Posterior cingulate gyrus (tissue), 11 donors: ENCODE measurements at places on chromosomes 6 and 20.
A peak's percentile ranks its signal among the peaks of the same experiment; 100 is the strongest.

DNA sequence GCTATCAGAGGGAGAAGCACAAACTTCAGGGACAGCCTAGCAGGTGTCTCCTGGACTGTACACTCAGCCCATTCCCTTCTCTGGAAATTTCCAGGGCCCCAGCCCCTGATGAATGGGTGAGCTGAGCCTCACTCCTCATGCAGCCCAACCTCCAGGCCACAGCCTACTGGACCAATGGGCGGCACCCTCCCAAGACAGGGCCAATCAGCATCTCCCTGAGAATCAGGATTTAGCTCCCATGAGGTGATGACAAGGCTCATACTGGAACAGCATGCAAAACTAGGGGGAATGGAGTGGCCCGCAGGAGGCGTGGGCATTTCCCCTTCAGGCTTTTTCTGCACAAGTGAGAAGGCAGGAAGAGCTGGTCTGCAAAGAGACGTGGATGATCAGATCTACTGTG lies 29.0 kb downstream of the NFATC2 start:
- DNase-seq, result no peak

DNA sequence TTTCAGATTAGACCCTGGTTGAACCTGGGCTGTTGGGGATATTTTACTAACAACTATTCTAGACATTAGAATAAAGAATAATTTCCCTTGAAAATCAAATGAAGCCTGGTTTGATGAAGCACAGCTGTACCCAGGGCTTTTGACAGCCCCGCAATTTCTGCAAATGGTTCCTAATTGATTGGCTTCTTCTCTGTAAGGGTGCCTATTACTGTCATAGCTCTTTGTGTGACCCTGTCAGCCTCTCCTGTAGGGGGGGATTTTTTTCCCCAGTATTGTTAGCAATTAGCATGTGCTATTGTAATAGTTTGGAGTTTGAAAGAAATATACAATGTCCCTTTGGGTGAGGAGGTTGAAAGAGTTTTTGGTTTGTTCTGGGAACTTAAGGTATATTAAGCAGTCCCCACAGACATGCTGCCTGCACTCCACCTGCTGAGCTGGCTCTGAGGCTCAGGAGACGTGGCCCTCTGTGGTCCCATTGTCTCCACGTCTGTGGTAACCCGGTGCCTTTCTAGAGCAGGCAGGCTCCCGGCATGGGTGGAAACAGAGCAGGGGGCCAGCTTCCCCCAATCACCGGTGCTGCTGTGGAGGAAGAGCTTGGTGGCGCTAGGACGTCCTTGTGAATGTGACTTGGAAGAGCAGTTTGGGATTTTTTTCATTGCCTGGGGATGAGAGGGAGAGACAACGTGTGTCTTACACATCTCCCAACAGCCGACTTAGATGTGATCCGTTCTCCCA lies 47.3 kb upstream of the CLDN20 start:
- DNase-seq, result peak; percentile 48

DNA sequence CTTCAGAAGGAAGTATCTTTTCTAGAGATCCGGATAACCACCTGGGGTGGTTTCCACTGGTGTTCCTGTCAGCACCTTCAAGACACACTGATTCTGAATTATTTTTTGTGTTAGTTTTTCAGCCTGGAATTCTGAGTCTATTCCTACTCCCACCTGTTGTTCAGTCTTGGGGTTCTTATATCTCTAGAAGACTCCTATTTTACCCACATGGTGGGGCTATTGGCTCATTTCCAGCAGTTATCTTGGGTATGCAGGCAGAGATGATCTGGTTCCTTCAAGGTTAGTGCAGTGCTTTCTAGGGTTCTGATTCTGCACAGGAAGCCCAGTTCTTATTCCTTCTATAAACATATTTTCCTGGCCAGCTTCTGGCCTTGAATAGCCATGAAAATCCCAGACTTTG lies 175.6 kb upstream of the PDE7B start:
- no peak for DNase-seq

DNA sequence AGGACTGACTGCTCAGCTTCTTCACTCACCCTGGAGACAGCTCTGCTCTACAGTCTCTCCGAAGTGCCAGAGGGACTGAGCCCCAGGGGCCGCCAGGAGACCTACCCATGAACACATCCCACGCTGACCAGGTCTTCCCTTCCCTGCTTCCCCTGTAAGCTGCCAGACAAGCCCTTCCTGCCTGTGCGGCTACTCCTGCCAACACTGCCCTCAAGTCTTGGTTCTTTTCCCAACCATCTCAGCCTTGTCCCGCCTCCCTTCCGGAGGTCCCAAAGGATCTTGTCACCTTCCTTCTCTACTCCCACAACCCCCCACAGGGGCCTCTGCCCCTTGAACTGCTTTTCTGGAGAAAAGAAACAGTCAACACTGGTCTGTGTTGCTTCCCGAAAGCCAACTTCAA lies 15.0 kb downstream of the CPNE5 start:
- no peak for DNase-seq

DNA sequence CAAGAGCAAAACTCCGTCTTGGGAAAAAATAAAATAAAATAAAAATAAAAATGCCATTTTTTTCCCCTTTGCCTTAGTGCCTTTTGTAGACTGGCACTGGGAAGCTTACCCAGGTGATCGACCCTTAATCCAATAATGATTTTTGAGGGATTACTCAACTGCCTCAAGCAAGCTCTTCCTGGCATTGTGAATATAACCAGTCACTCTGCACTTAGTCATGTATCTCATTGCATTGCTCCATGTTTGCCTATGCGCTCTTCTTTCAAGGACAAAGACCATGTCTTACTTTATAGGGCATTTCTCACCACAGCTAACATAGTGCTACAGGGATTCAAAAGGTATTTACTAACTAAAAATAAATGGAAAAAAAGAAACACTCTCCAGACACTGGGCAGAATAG lies 13.0 kb downstream of the GFOD1 start:
- DNase-seq, result no peak

DNA sequence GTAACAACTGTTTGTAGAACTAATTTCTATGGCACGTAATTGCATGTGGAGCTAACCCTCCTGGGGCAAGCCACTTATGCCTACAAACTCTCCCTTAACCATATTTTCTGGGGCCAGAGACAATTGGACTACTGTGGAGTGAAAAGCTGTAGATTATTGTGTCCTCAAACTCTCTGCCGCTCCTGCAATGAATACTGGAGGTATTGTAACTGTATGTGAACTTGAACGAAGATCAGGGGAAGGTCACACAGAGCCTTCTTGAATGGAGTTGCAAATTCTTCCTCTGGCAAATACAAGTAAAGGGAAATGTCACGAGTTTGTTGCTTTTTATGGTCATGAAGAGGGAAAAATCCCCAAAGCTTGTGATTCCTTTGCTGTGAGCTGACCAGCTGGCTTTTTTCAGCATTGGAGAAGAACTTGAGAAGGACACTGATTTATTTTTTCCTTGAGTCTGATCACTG lies 18.2 kb downstream of the AKAP12 start:
- DNase-seq, result no peak

- DNase-seq, result no peak
Measured at GRCh38 chr20:51380401-51381385, 161.8 kb downstream of the NFATC2 start.

- no peak for DNase-seq
Measured at GRCh38 chr6:142014515-142014914, 118.2 kb upstream of the GJE1 start.

GRCh38 chr6:70376628-70377027 lies 36.7 kb upstream of the FAM135A start:
- DNase-seq, result no peak

DNA sequence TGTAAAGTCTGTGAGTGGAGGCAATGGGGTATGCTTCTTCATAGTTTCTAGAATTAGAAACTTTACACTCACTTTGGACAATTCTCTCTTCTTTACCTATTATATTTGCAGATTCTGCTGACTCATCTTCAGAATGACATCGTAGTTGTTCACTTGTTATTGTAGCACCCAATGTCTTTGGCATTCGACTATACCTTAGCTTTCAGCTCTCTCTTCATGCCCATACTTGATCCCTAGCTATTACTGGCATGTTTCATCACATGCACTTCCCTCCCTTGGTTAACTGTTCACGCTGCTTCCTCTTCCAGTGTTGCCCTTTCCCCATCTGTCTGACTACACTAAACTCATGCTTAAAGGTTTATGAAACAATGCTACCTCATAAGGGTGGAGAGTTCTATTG lies 298.1 kb upstream of the TCF21 start:
- DNase-seq, result no peak

DNA sequence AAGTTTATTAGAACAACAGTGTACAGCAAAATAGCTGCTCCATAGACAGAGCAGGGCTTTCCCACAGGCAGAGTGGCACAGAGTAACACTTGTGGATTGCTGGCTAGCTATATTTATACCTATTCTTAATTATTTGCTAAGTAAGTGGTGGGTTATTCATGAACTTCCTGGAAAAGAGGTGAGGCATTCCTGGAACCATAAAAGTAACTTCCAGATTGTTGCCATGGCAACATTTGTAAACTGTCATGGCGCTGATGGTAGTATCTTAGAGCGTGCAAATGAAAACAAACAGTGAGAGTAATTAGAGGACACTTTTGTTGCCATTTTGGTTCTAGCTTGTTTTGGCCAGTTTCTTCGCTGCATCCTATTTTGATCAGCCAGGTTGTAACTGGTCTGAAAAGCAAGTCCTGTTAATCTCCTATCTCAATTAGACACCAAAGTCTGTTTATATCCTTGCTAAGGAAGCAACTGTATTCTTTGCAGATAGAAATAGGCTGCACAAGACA lies 23.9 kb downstream of the DEFB114 start:
- DNase-seq, result no peak

DNA sequence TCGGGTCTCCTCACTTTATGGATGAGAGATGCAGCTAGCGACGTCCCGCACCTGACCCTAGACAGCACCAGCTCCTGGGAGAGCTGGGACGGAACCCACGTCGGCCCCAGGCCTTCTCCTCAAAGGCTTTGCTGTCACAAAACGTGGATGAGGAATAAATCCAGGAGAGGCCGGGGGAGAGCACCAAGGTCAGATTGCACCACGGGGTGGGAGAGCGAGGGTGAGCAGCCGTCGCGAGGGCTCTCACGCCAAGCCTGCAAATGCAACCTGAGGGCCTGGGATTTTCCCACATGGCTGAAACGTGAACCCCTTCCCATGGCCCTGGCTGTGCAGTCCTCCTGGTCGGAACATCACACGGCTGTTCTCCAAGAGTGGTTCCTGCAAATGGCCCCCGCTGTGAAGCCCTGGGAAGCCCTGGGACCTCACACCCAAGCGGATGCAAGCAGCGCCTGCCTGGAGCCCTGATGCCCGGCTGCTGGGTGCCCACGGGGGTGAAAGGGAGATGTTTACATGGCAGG lies 45.3 kb downstream of the DLL1 start:
- no peak for DNase-seq

- no peak for DNase-seq
Measured at GRCh38 chr20:10129749-10130148, 88.9 kb upstream of the SNAP25 start.

GRCh38 chr6:136952714-136953260 lies 30.7 kb downstream of the SLC35D3 start:
- no peak for DNase-seq

- no peak for DNase-seq
Measured at GRCh38 chr6:78243519-78243918, 590.7 kb downstream of the MEI4 start.

GRCh38 chr20:62409931-62410745 lies 3.1 kb upstream of the CABLES2 start:
- DNase-seq, result no peak

DNA sequence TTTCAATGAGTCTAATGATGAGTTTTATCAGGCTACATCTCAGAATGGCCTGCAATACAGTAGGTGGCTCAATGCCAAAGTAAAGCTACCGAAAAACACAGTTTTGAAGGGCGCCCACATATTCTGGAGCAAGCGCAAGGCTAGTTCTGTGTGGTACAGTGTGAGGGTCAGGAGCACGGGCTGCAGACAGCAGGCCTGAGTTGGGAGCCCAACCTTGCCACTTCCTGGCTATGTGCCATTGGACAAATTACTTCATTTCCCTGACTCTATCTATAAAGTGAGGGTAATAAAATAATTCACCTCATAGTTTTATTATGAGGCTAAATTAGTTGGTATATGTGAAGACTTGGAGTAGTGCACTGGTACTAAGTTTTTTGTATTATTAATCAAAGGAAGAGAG lies 150.7 kb downstream of the OPN5 start:
- DNase-seq, result no peak

GRCh38 chr6:108133594-108134179 lies 32.1 kb upstream of the NR2E1 start:
- peak; percentile 52 for DNase-seq

- no peak for DNase-seq
Measured at GRCh38 chr20:60934724-60935123, 317.3 kb upstream of the CDH4 start.

DNA sequence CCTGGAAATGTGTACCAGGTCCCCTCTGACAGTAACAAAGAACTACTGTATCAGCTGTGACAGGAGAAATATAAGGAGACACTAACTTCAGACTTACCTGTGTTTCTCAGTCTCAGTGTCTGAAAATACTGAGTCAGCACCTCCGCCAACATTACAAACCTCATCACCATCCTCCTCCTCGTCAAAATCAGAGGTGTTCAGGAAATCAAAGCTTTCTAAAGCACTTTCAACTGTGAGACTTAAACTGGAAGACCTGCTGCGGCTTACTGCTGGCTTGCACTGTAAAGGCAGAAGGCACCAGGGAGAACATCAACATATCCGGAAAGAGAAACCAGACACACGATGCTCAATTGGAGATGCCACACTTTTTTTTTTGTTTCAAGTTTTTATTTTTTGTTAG lies 40.3 kb upstream of the ARMH2 start:
- DNase-seq, result no peak

- no peak for DNase-seq
Measured at GRCh38 chr20:49483018-49483695, 689 bp upstream of the KCNB1 start.

DNA sequence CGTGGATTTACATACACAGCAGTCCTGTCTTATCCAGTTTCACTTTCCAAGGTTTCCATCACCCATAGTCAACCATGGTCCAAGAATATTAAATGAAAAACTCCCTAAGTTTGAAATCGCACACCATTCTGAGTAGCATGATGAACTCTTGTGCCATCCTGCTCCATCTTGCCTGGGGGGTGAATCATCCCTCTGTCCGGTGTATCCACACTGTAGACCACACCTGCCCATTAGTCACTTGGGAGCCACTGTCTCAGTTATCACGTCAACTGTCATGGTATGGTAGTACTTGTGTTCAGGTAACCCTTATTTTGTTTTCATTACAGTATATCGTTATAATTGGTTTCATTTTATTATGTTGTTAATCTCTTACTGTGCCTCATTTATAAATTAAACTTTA lies 38.5 kb downstream of the PTGIS start:
- DNase-seq, result no peak

- DNase-seq, result no peak
Measured at GRCh38 chr6:50718566-50718965, 5.2 kb downstream of the TFAP2D start.
